ENCODE measurements at places on chromosomes 6 and 20. TPM values are rescaled to one million over a fixed set of nuclear protein-coding genes. Genes with fewer than 3 reads are reported as not detected.

TNFRSF6B gene
- not detected for total RNA-seq

MYH7B gene
- 0.52 TPM for total RNA-seq

- DNase-seq: no peak
These were observed 422.6 kb downstream of the HTR1B start for GRCh38 chr6:77040568-77041195.

DNA sequence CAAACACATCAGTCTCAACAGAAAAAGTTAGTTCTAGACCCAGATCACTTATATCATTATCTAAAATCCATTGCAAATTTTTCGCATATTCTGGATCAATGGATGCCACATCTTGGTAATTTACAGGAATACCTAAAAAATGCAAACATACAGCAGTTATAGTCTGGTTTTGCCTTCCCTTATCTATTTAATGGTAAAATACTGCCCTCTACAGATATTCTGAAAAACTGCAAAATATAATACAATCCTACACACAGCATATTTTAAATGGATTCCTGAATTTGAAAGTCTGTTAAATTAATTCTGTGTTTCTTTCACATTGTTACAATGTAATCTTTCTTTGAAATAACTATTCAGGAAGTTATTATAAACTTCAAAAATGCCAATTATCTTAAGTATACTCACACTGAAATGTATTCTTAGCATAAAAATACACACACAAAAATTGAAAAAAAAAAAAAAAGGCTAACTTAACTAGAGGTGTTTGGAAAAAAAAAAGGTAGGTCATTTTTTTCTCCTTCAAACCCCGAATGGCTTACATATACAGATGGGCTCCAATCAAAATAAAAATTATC, 88.4 kb downstream of the HACE1 start:
- no peak for DNase-seq

DNA sequence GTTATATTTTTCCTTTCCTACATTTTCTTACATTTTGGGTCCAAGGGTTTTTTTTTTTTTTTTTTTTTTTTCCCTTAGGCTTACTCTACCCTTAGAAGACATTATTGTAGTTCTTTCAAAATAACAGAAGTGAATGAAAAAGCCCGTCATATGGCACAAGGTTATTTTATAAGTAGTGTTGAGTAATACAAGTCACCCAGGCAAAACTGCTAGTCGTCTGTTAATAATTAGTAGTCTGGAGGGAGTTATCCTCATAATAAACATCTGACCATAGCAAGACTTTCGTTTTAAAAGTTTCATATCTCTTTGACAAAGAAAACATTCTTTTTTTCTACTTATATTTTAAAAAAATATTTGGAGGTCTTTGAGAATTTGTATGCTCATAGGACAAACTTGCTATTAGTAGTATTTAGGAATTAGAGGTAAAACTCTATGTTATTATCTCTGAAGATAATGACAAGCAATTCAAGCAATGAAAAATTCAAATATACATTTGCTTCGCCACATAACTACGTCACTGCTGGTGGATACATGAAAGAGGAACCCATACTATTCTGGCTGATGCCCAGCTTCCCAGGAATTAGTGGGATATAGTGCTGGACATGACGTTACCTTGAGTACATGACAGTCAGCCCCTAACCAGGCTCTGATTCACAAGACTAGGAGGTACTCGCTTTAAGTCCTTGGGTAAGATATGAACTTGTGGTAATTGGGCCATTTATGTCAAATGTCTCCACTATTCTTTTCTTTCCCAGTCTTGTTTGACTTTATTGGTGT, 532.8 kb downstream of the GRIK2 start:
- DNase-seq: no peak

GRCh38 chr6:29723262-29723665, at the start of gene HLA-F:
HLA-F (plus strand) TSS chr6:29723434; CDS start chr6:29723464, 30 bp downstream.
- peak; percentile 84 for DNase-seq

DNA sequence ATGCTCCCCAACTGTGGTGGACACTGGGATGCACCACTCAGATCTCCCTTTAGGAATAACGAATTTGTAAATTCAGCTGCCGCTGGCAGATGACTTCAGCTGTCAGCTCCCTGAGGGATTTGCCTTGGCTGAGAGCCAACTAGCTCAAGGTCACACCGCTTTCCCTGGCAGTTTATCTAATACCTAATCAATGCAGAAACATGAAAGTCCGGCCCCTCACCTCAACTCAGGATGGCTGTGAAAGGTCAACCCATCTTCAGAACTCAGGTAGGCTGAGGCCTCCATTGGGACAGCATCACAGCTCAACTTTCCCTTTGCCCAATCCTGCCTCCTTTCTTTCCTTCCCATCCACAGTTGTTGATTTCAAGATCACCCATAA, 22.8 kb upstream of the SCGN start:
- DNase-seq: no peak

- no peak for DNase-seq
These were observed 28.9 kb upstream of the C6orf58 start for GRCh38 chr6:127547904-127548649.

DNA sequence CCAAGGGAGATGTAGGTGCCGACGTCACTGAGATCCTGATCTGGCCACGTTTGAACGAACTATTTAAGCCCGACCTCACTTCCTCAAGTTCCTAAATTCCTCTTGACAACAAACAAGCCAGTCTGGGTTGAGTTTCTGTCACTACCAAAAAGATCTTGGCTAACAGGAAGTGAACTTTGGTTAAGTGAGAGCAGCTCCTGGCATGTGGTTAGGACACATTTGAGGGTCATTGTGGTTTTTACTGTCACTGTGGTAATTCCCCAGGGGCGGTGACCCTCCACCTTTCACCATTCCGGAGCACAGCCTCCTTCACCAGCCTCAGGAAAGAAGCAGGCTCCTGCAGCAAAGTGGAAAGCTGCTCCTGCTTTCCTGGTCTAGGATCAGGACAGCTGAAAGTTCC, 43.1 kb upstream of the ZNF831 start:
- DNase-seq: no peak

- DNase-seq: no peak
These were observed 8.6 kb downstream of the CDC40 start for GRCh38 chr6:110188791-110189190.

- DNase-seq: no peak
These were observed 16.0 kb downstream of the DSE start for GRCh38 chr6:116386581-116387299.

- DNase-seq: no peak
These were observed 29.8 kb downstream of the UST start for GRCh38 chr6:148776321-148777308.

DNA sequence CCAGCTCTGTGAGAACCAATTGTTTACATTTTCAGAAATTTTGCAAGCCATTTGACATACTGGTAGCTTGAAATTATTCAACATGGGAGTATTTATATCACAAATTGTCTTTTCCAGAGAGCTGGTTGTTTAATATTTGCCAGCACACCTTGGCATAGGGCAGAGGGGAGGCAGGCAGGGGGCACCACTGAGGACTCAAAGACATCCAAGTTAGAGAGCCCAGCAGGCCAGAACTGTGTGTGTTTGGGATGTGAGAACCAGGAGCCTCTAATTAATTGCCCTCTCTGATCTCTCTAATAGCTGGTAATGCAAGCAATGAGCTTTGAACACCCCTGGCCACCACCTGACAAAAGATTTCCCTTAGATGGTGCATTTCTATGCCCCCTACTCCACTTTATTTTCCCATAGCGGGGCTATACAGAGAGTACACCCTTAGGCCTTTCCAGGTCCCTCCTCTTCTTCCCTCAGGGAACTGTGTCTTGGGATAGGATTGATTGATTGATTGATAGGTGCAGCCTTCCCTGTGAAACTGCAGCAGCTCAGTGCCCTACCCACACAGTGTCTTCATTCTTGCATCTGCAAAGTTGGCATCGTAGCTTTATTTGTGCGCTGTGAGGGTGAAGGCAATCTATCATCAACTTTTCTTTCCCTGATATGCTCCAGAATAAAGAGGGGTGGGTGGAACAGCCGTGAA, 29.2 kb downstream of the MOCS1 start:
- no peak for DNase-seq

GRCh38 chr20:49786196-49786595, 26.4 kb upstream of the SLC9A8 start:
- no peak for DNase-seq

DNA sequence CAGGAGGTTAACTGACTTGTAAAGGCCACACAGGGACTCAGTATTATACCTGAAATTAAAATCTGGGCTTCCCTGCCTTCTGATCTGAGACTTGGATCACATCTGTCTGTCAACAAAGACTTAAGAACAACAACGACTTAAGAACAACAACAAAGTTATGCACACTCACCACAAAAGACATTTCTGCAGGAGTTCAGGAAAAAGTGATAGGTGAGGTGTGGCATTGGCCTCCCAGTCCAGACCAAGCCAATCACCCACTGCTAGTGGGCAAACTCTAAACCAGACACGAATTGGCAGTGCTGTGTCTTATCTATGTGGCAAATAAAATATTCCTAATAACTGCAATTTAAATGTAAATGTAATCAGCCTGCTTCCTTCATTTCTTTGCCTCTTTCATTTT, 61.3 kb downstream of the PRDM1 start:
- no peak for DNase-seq

DNA sequence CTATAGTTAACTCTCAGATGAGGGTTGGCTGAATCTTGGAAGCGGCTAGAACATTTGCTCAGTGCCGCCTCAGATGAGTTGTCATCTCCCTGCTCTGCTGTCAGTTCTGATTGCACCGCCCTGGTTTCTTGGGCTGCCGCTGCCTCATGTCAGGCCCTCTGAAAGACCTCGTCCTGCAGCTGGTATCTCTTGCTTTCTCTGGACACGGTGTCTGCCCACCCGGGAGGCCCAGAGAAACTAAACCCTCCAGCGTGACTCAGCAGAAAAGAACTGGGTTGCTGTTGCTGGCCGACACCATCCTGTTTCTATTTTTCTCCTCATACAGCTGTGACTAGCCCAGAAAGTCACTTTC, 355.4 kb downstream of the CD83 start:
- no peak for DNase-seq

DNA sequence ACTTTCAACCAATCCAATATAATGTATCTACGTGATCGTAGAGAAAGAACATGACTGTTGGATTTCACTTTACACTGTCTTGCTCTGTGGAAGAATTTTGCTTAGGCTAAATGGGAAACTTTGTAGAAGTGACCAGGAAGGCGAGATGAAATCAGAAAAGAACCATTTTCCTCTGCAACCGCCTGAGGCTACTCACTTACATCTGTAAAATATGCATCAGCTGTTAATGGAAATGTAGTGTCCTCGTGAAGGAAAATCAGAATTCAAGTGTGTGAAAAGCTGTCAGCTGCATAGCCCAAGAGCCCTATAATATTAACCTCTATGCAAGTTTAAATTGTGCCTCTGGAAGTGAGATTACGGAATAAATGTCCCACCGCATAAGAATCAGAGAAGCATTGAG, 277.9 kb downstream of the C6orf118 start:
- no peak for DNase-seq

GRCh38 chr6:11258260-11259237, 26.1 kb upstream of the NEDD9 start:
- DNase-seq: no peak

- no peak for DNase-seq
These were observed 293.0 kb downstream of the PHF3 start for GRCh38 chr6:63928613-63929012.

GRCh38 chr20:13105864-13106457, 97.2 kb downstream of the SPTLC3 start:
- no peak for DNase-seq

GRCh38 chr20:50450881-50451752, 59.1 kb upstream of the PTPN1 start:
- no peak for DNase-seq

DNA sequence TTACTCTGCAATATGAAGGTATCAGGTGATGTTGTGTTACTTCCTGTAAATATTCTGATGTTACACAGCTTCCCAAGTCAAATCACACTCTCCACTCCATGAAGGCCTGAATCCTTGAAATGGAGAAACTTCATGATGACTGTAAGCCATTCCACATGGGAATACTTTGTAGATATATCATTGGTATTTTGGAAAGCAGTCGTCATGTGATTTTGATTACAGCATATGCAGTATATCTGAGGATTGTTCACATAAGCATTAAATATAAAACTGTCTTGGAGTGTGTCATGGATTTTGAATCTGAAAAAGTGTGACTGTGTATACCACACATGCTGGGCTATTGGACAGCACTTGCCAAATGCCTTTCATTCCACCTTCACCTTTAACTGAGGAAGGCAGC, 118.3 kb upstream of the EXOC2 start:
- no peak for DNase-seq

DNA sequence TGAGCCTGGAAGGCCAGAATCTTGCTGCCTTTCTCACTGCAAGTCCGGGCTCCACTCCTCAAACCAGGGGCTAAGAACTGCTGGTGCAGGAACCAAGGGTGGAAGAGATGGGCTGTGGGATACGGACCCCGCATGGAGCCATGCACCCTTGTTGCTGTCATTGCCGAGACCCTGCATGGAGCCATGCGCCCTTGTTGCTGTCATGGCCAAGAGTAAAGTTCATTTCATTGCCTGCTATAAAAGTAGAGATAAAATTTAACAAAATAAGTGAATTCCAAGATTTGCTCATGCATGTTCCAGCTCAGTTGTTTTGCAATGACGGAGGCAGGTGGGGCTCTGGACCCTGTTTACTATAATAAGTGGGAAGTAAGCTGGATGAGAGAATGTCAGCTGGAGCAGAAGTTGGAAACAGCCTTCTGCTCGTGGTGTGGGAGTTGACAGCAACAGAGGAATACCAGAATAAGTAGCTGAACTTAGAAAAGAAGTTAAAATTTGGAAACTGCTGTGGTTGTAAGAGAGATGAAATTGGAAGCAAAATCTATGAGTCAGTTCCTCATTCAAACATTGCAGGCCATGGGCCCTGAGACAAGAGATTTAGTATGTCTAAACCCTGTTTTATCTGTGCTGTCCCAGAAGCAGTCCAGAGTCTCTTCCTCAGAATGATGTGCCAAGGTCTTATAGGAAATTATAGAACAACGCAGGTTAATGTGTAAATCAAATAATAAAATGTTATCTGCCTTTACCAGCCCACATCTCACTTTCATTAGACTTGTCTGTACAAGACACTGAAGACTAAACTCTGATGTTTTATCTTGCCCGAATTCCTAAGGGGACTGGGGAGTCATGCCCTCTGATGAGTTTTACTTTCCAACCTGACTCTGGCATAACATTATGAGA, 15.8 kb upstream of the THBS2 start:
- no peak for DNase-seq

Measured in Calu3 (cell line).